Kidney (tissue), 22 donors: ENCODE measurements at places on chromosomes 2 and 18. TPM values are rescaled to one million over a fixed set of nuclear protein-coding genes. Genes with fewer than 3 reads are reported as not detected.

The TSPYL6 gene
- total RNA-seq = not detected

The PJVK gene
- 4.3 TPM for total RNA-seq

- no peak for DNase-seq
Observed at GRCh38 chr2:66370824-66371223, 64.1 kb upstream of the MEIS1 start.

DNA sequence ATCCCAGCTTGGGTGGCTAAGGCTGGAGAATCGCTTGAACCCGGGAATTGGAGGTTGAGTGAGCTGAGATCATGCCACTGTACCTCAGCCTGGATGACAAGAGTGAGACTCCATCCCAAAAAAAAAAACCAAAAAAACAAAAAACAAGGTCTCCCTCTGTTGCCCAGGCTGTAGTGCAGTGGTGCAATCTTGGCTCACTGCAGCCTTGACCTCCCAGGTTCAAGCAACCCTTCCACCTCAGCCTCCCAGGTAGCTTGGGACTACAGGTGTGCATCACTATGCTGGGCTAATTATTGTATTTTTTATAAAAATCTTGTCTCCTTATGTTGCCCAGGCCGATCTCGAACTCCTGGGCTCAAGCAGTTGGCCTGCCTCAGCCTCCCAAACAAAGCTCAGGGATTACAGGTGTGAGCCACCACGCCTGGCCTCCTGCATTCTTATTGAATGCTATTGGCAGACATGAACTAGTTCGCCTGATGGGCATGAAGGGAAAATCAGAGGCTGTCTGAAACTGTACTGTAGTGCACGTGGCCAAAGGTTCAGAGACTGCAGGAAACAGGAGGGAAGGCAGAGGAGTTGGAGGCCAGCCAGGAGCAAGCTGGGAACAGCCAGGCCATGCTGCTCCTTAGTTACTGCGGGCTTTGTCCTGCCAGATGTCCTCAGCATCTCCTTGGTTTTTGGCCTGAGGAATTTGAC lies 16.0 kb upstream of the ASXL2 start:
- peak; percentile 56 for DNase-seq
